ENCODE measurements at places on chromosomes 1 and 21. TPM values are rescaled to one million over a fixed set of nuclear protein-coding genes. Genes with fewer than 3 reads are reported as not detected.
A peak's percentile ranks its signal among the peaks of the same experiment; 100 is the strongest.

DNA sequence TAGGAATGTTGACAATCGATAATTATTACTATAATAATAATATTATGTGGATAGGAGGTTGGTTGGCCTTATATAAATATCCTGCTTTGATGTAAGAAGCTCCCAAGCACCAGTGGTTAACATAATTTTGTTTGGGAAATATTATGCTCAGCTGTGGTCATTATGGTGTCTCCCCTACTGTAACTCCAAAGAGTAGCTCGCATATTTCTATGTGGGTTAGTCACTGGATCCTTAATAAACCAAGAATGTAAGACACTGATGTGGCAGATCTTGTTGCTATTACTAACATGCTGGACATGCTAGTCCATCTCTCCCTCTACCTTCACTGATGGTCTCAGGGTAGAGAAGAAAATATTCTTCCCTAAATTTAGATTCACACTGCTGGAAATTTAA lies 79.2 kb upstream of the RALGPS2 start:
- H3K27ac ChIP-seq, result no peak overlapping the region
- H3K4me3 ChIP-seq, result no peak overlapping the region
- H3K36me3 ChIP-seq, result no peaks in the 10 kb centered on the region
- H3K4me1 ChIP-seq, result peaks cover 4% of the 10 kb centered on the region
- H3K27me3 ChIP-seq, result no peaks in the 10 kb centered on the region
- DNase-seq, result no peak

GRCh38 chr1:153973525-153973924 lies 3.9 kb downstream of the JTB start:
- no peak overlapping the region for H3K4me3 ChIP-seq
- H3K27ac ChIP-seq, result no peak overlapping the region
- H3K27me3 ChIP-seq, result no peaks in the 10 kb centered on the region

DNA sequence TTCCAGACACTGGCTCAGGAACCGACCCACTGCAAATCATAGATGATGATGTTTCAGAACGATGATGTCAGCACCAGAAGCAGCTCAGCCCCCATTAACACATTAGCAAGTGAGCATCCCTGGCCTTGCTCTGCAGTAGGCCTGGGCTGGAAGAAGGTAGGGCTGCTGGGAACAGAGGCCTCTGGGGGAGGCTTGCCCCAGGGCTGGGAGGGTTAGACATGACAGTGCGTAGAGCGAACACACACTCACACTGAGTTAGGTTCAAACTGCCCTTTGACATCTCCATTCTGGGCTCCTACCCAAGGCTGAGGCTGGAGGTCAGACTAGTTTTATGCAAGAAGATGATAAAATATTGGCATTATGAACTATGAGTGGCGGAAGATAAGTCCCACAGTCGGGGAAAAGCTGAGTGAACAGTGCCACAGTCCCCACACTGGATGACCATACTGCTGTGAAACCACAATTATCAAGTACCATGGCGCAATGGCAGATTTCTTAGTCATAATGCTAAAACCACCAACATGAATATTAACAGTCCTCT lies 91.1 kb downstream of the DMRTB1 start:
- H3K4me1 ChIP-seq, result peaks cover 7% of the 10 kb centered on the region
- no peak for DNase-seq
- no peak overlapping the region for H3K4me3 ChIP-seq
- H3K27ac ChIP-seq, result no peak overlapping the region
- H3K36me3 ChIP-seq, result no peaks in the 10 kb centered on the region

GRCh38 chr1:89953131-89953626 lies 41.7 kb upstream of the ZNF326 start:
- H3K27ac ChIP-seq, result no peak overlapping the region
- peaks cover 10% of the 10 kb centered on the region for H3K4me1 ChIP-seq
- H3K27me3 ChIP-seq, result no peaks in the 10 kb centered on the region

GRCh38 chr1:94305704-94306103 lies 68.3 kb upstream of the ARHGAP29 start:
- no peaks in the 10 kb centered on the region for H3K27me3 ChIP-seq
- no peaks in the 10 kb centered on the region for H3K36me3 ChIP-seq
- no peak overlapping the region for H3K4me3 ChIP-seq
- H3K27ac ChIP-seq, result no peak overlapping the region

GRCh38 chr1:92901699-92902405 lies 59.4 kb downstream of the DIPK1A start:
- 0 out of 2 replicates have a peak, but pooled peaks cover 4% of the 10 kb centered on the region for H3K36me3 ChIP-seq
- no peaks in the 10 kb centered on the region for H3K27me3 ChIP-seq
- no peak for DNase-seq
- no peak overlapping the region for H3K27ac ChIP-seq
- no peak overlapping the region for H3K4me3 ChIP-seq
- H3K4me1 ChIP-seq, result no peaks in the 10 kb centered on the region

GRCh38 chr1:212045981-212046380 lies 10.4 kb downstream of the DTL start:
- H3K27ac ChIP-seq, result no peak overlapping the region
- H3K27me3 ChIP-seq, result no peaks in the 10 kb centered on the region
- no peak for DNase-seq
- no peaks in the 10 kb centered on the region for H3K4me1 ChIP-seq
- peaks cover 66% of the 10 kb centered on the region for H3K36me3 ChIP-seq

DNA sequence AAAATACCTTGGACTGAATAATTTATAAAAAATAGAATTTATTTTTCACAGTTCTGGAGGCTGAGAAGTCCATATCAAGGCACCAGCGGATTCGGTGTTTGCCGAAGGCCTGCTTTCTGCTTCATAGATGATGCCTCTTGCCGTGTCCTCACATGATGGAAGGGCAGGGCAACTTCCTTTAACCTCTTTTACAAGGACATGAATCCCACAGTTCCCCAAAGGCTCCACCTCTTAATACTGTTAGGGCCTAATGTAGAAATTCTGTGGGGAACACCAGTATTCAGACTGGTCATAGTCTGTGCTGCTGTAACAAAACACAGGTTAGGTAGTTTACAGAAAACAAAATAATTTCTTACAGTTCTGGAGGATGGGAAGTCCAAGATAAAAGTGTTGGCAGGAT lies 25.9 kb downstream of the DYRK1A start:
- no peak overlapping the region for H3K4me3 ChIP-seq
- H3K36me3 ChIP-seq, result no peaks in the 10 kb centered on the region
- H3K27ac ChIP-seq, result no peak overlapping the region
- no peak for DNase-seq

- H3K36me3 ChIP-seq, result no peaks in the 10 kb centered on the region
- no peak overlapping the region for H3K27ac ChIP-seq
- DNase-seq, result no peak
- H3K27me3 ChIP-seq, result no peaks in the 10 kb centered on the region
Observed at GRCh38 chr1:157498736-157499090, 53.6 kb downstream of the FCRL5 start.

- H3K27ac ChIP-seq, result no peak overlapping the region
- H3K36me3 ChIP-seq, result no peaks in the 10 kb centered on the region
- no peak overlapping the region for H3K4me3 ChIP-seq
- H3K4me1 ChIP-seq, result no peaks in the 10 kb centered on the region
Observed at GRCh38 chr1:22978299-22978698, 5.6 kb upstream of the LACTBL1 start.

DNA sequence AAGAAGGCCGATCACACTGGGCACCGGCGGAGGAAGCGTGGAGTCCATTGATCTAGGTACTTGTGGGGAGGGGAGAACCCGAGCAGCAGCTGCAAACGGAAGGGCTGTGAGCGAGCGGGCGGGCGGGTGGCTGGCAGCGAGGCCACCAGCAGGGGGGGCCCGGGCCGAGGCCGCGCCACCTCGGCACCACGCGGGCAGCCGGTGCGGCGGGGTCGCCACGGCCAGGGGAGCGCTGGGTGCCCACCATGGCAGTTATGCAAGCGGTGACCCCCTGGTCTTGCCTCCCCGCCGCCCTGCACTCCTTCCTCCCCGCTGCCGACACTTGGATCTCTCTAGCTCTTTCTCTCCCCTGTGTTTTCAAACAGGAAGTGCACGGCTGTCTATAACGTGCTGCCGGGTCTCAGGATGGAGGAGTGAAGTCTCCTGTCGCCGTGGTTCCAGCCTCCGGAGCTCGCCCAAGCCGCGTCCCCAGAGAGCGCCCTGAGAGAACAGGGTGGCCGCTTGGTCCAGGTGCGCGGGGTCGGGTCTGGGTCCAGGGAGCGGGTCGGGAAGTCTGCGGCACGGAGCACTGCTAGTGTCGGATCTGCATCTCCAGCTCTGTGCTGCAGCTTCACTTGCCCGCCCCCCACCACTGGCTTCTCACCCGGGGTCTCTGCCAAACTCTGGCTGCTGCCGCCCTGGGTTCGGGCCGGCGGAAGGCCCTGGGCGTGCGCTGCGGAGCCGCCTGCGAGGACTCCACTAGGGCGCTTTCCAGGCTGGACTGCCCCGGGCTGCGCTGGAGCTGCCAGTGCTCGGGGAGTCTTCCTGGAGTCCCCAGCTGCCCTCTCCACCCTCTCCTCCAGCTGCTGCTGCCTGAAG lies 22.7 kb downstream of the LRRC8D start:
- H3K27ac ChIP-seq, result no peak overlapping the region
- peak overlapping the region; percentile 87 for H3K4me3 ChIP-seq
- H3K27me3 ChIP-seq, result no peaks in the 10 kb centered on the region
- 0 out of 2 replicates have a peak, but pooled peaks cover 2% of the 10 kb centered on the region for H3K4me1 ChIP-seq
- H3K36me3 ChIP-seq, result peaks cover 47% of the 10 kb centered on the region
- DNase-seq, result peak; percentile 79

GRCh38 chr1:36359911-36360550 lies 25.7 kb downstream of the STK40 start:
- peaks cover 30% of the 10 kb centered on the region for H3K36me3 ChIP-seq
- H3K27ac ChIP-seq, result no peak overlapping the region
- no peaks in the 10 kb centered on the region for H3K27me3 ChIP-seq

DNA sequence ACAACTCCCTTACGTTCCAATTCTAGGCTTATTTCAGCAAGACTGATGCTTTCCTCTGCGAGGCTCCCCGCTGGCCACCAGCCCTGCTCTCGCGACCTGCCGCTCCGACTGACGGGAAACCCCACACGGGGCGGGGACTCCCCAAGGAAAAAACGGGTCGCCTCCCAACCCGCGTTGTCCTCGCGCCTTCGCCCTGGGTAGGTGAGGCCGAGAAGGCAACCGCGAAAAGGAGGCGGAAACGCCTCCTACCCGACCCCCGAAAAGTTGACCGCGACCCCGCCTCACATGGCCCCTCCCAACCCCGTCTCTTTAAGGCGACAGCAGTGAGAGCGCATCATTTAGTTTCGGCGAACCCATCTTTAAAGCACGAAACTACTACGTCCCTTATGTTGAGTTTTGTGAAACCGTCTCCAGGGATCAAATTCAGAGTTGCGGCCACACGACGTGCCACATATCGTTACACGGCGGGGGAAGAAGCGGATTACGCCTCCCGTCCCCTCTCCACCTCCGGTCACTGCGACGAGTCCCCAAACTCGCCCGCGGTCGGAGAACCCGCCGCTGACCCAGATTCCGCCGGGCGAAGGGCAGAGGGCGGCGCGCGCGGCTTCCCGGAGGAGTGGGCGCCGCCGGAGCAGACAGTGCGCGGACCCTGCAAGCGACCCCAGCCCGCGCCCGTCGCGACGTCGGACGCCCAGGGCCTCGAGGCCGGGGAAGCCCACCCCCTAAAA lies 1.2 kb downstream of the ANP32E start:
- DNase-seq, result peak; percentile 81
- H3K4me1 ChIP-seq, result no peaks in the 10 kb centered on the region
- H3K27me3 ChIP-seq, result no peaks in the 10 kb centered on the region
- peaks cover 22% of the 10 kb centered on the region for H3K36me3 ChIP-seq
- H3K4me3 ChIP-seq, result no peak overlapping the region
- H3K27ac ChIP-seq, result peak overlapping the region; percentile 72

DNA sequence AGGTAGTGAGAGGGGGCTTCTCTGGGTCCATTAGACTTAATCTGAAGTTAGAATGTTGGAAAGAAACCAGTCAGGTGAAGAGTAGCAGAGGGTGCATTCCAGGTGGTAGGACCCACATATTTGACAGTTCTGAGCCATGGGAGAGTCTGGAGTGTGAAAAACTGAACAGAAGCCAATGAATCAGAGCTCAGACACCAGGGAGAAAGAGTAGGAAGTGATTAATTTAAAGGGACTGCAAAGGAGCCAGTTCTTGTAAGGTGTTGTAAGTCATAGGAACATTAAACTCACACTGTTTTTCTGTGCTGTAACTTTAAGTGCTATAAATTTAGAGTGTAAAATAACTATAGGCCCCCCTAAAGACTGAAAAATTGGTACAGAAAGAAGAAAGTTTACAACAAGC lies 5.9 kb upstream of the DHX9 start:
- H3K27me3 ChIP-seq, result no peaks in the 10 kb centered on the region
- H3K4me3 ChIP-seq, result no peak overlapping the region
- H3K27ac ChIP-seq, result no peak overlapping the region
- peaks cover 6% of the 10 kb centered on the region for H3K36me3 ChIP-seq
- H3K4me1 ChIP-seq, result no peaks in the 10 kb centered on the region
- no peak for DNase-seq

GRCh38 chr1:61674221-61674620 lies 50.7 kb downstream of the TM2D1 start:
- no peak overlapping the region for H3K27ac ChIP-seq
- H3K27me3 ChIP-seq, result no peaks in the 10 kb centered on the region
- H3K36me3 ChIP-seq, result no peaks in the 10 kb centered on the region
- no peaks in the 10 kb centered on the region for H3K4me1 ChIP-seq

DNA sequence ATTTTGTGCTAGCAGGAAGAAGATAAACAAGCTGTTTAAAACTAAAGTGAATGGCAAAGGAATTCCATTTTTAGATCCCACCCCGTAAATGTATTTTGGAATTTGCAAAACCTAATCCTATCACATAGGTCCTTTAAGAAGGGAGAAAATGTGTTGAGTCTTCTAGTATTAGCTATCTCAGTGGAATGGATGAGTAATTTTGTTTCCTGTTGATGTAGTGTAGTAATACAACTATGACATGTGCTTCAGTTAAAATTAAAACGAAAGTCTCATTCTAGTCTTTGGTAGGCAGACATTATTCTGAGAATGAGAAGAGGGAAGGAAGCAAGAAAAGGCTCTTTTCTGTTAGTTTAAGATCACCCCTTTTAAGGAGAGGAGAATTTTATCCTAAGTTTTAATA lies 265.9 kb upstream of the C1orf105 start:
- DNase-seq, result no peak
- H3K27ac ChIP-seq, result no peak overlapping the region
- H3K27me3 ChIP-seq, result no peaks in the 10 kb centered on the region
- H3K36me3 ChIP-seq, result no peaks in the 10 kb centered on the region
- no peak overlapping the region for H3K4me3 ChIP-seq

- H3K4me3 ChIP-seq, result peak overlapping the region; percentile 1
- peaks cover 39% of the 10 kb centered on the region for H3K36me3 ChIP-seq
- H3K4me1 ChIP-seq, result peaks cover 6% of the 10 kb centered on the region
- no peaks in the 10 kb centered on the region for H3K27me3 ChIP-seq
Observed at GRCh38 chr1:39391691-39392679, 99.5 kb upstream of the BMP8A start.

GRCh38 chr1:66095190-66095589 lies 302.5 kb downstream of the PDE4B start:
- no peaks in the 10 kb centered on the region for H3K36me3 ChIP-seq
- no peaks in the 10 kb centered on the region for H3K27me3 ChIP-seq
- no peak overlapping the region for H3K27ac ChIP-seq

GRCh38 chr1:18643154-18644012 lies 12.7 kb downstream of the PAX7 start:
- peak overlapping the region; percentile 31 for H3K4me3 ChIP-seq
- peak; percentile 76 for DNase-seq
- no peaks in the 10 kb centered on the region for H3K36me3 ChIP-seq
- peaks cover 5% of the 10 kb centered on the region for H3K4me1 ChIP-seq
- no peak overlapping the region for H3K27ac ChIP-seq

GRCh38 chr1:11787804-11788436 lies 17.8 kb downstream of the MTHFR start:
- peaks cover 6% of the 10 kb centered on the region for H3K4me1 ChIP-seq
- DNase-seq, result no peak
- peaks cover 17% of the 10 kb centered on the region for H3K36me3 ChIP-seq
- no peak overlapping the region for H3K4me3 ChIP-seq
- H3K27me3 ChIP-seq, result no peaks in the 10 kb centered on the region
- no peak overlapping the region for H3K27ac ChIP-seq

COPA gene
- total RNA-seq, result 118 TPM

SERTAD4 gene
- 3.9 TPM for total RNA-seq

OR2T33 gene
- not detected for total RNA-seq

FUCA1 gene
- 9.4 TPM for total RNA-seq

KDM5B gene
- total RNA-seq, result 210 TPM
